ENCODE measurements at places on chromosomes 2 and 18. TPM values are rescaled to one million over a fixed set of nuclear protein-coding genes. Genes with fewer than 3 reads are reported as not detected.

Gene RAPGEF4
- 1.3 TPM for total RNA-seq

Gene MYO1B
- 74.6 TPM for total RNA-seq

Gene DES
- 165 TPM for total RNA-seq

Gene IL1F10
- not detected for total RNA-seq

Gene HOXD9
- 0.09 TPM for total RNA-seq

Gene FN1
- 18,337 TPM for total RNA-seq
